ENCODE measurements at places on chromosomes 16 and 17.

DNA sequence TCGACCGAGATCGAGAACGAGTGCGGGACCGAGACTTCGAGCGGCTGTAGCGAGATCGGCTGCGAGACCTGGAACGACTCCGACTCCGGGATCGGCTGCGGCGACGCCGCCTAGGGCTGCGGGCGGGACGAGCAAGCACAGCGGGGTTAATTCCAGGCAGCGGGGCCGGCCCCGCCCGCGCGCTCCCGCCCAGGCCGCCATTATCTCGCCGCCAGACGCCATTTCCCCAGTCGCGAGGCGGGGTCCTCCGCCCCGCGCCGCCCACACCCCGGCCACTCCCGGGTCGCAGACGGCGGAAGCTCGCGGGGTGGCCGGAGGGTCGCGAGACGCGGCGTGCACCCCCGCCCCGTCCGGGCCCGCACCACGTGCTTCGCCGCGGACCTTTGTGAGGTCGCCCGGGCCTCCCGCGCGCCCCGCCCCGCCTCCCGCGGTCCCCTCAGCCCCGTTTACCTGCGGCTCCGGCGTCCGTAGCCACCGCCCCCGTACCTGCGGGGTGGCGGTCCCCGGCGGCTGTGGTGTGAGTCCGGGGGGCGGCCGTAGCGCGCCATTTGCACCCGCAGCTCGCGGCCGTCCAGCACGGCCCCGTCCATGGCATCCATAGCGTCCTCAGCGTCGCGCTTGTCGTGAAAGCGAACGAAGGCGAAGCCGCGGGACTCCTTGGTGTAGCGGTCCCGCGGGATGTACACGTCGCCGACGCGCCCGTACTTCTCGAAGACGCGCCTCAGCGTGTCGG lies 616 bp downstream of the SRSF2 start:
- peak; percentile 57 for DNase-seq

GRCh38 chr17:40607641-40608040 lies 40.0 kb downstream of the SMARCE1 start:
- DNase-seq, result no peak

DNA sequence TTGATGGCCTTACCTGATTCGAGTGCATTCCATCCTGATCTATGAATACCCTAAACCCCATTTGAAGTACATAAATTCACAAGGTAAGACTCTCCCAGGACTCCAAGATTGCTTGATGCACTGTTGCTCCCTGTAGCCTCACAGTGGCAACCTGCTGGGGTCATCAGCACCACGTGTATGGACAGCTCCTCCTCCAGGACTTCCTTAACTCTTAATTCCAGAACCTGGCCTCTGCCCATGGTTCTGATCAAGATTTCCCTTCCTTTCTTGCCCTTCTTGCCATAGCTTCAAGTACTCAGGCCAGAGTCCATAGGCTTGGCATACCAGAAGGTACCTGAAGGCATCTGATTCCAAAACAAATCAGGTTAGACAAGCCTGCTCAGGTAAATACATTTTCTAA lies 34.0 kb upstream of the NLK start:
- DNase-seq, result no peak

DNA sequence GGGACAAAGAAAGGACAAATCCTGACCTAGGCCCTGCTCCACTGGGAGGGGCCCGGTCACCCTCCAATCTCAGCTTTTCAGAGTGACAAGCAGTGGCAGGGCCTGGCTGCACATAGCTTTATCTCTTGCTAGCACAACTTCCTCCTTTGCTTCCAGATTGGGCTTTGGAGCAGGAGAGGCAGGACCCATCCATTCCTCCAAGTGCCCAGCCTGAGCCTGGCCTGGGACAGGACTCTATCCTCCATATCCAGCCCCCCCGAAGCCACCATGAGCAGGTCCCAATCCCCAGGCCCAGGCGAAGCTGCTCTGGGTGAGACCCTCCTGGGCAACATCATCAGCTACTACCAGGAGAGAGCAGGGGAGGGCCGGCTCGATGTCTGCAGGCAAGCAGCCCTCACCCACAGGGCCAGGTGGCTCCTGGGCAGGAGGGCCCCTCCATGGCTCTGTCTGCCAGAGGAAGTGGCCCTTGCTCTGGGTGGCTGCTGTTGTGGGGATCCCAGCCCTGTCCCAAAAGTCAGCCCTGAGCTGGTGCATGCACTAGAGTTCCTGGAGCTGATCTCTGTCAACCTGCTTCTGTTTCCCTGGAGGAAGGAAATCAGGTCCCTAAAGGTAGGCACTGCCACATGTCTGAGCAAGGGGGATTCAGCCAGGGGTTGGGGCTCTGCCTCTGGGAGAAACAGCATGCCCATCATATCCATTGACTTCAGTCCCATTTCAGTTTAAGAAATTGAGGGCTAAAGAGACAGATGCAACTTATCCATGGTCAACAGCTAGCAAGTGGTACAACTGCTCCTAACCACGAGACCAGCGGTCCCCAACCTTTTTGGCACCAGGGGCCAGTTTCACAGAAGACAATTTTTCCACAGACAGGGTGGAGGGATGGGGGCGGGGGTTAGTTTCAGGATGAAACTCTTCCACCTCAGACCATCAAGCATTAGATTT lies 58.9 kb downstream of the TK2 start:
- no peak for DNase-seq

GRCh38 chr16:66947302-66948065 lies 12.2 kb downstream of the CES2 start:
- DNase-seq, result peak; percentile 72

DNA sequence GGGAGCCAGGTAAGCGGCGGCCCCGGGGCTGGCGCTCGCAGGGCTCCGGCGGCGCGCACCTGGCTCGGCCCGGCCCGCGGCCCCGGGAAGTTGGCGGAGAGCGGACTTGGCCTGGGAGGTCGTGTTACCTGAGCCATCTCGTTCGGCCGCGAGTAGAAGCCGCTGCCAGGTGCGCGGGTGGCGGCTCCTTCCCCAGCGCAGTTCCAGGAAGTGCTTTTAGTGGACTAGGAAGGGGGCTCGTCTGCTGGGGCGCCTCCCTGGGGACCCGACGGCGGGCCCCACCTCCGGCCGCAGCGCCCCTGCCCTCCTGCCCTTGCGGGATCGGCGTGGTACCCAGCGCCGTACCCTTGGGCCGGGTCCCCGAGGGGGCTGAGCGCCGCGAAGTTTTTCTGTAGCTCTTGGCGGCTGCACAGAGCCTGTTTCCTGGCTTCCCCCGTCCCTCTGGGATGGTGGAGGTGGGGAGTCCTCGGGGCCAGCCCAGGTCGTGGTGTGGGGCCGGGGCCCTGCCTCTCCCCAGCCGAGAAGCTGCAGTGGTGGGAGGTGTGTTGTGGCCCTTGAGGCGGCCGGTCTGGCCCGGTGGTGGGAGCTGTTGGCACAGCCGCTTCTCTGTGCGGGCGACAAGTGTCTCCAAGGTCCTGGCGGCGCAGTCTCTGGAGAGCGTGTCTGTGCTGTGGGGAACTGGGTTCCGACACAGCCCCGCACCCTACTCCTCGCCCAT lies 96.9 kb downstream of the RAB11FIP4 start:
- DNase-seq, result no peak

GRCh38 chr17:62680541-62681052 lies 53.1 kb downstream of the MRC2 start:
- no peak for DNase-seq

DNA sequence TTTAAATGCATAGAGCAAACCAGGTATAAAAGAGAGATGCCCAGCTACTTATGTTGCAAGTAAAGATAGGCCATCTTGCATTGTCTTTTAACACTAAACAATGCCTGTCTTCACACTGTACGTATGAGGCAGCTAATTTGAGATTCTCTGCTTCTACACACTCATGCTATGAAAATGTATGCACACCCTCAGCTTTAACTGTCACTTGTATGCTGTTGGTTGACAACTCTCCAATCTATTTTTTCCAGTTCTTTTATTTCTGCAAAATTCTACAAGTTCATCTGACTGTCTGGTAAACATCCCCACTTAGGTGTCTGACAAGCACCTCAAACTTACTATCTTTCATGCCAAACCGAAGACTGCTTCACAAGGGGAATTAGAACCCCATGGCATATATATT lies 131.7 kb upstream of the SOX9 start:
- DNase-seq, result no peak

All from activated CD4-positive, alpha-beta T cell treated with anti-CD3 and anti-CD28 coated beads for 1 hour (primary cell).